HFF-Myc (cell line): ENCODE measurements at places on chromosomes 12 and 14.

GRCh38 chr14:93527203-93527607 is 96.5 kb downstream of the UNC79 start:
- no peak for DNase-seq

DNA sequence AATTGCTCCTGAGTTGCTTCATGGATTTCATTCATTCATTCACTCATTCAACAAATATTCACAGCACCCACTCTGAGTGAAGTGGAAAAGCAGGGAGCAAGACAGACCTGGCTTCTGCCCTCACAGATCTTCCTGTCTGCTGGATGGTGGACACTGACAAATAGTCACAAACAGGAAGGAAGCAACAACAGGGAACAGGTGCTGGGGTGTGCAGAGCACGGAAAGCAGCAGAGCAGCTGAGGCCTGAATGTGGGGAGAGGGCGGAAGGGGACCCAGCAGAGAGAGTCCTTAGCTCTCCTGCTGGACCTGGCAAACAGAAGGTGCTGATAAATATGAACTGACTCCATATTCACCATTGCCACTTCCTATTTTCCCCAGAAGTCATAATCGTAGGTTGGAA is 54.4 kb downstream of the SETD3 start:
- no peak for DNase-seq

GRCh38 chr12:85484387-85484786 is 204.4 kb downstream of the ALX1 start:
- DNase-seq, result no peak

DNA sequence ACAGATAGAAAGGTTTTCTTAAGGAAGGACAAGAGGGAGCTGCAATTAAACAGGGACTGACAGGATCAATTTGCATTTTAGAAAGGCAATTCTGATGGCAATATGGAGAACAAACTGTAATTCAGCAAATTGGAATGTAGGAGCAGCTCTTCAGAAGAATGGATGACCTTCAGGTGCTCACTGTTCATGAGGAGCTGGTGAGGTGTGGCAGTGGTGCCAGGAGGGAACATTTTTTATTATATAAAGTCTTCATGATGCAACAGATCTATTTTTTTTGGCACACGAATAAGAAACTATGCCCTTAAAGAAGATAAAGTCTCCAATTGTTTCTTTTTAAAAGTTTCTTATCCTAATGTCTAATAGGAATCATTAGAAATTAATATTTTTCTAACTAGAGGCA is 151.7 kb downstream of the SLC38A4 start:
- no peak for DNase-seq

DNA sequence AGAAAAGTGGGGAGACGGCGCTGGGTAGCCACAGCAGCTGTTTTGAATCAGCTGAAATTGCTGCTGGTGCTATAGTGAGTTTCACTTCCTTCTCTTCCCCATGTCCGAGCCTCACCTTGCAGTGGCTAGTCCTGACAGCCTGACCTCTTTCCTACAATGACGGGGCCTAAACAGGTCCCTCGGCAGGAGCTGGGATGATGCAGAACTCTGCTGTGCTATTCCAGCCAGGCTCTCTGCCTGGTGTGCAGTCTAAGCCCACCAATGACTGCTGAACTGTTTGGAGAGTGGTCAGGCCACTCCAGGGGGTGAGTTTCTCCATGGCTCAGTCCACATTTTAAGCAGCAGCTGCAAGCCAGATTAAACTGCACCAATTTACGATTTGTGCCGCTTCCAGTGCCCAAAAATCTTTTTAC is 207.3 kb downstream of the TTC7B start:
- no peak for DNase-seq
